ENCODE measurements at places on chromosomes 2 and 18.

GRCh38 chr2:127640082-127641072 is 5.6 kb upstream of the GPR17 start:
- no peak for DNase-seq

GRCh38 chr2:86274918-86275275 is 62.5 kb downstream of the REEP1 start:
- no peak for DNase-seq

DNA sequence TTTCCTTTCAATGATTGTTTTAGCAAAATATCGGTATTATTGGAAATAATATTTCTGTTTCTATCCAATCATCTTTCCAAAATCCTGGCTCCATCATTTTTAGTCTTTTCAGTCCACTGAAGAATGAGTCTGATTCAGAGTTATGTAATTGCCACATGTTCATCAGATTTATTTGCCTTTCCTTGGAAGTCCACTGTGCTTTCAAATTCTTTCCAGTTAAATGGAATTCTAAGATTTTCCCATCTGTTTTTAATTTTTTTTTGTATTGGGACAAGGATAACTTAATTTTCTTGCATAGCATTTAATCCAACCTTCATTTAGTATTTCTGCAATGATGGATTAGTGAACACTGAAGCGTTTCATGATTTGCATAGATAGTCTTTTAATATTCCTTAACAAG is 521.5 kb upstream of the NRXN1 start:
- DNase-seq, result no peak

DNA sequence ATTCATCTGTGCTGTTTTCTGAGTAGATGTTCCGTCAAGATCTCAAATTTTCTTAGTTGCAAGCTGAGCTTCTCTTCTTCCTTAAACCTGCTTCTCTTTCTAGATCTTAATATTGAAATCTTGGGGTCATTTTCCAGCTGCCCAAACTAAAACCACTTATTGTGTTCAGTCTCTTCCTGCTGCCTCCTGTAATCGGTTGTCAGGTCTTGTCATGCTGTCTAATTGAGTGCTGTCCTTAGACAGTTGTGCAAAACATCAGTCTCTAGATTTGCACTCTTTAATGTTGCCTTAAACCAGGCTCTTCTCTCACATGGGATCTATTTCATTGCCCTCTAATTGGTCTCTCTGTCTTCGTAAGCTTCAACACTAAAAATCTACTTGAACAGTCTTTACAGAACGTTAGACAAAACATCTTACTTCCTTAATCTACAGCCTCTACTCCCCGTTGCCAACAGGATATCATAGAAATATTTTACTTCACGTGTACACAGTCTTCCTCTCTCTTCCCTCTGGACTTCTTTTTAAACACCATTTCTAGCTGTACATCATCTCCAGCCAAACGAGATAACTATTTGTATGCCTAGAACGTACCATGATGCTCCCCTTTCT is 34.9 kb downstream of the GPD2 start:
- DNase-seq, result peak; percentile 50
